ENCODE measurements at places on chromosomes 4 and X.
A peak's percentile ranks its signal among the peaks of the same experiment; 100 is the strongest.

GRCh38 chrX:39850630-39851152, 247.1 kb downstream of the BCOR start:
- H3K27me3 ChIP-seq: no peaks in the 10 kb centered on the region
- H3K36me3 ChIP-seq: no peaks in the 10 kb centered on the region
- no peak overlapping the region for H3K4me3 ChIP-seq
- H3K27ac ChIP-seq: no peak overlapping the region

DNA sequence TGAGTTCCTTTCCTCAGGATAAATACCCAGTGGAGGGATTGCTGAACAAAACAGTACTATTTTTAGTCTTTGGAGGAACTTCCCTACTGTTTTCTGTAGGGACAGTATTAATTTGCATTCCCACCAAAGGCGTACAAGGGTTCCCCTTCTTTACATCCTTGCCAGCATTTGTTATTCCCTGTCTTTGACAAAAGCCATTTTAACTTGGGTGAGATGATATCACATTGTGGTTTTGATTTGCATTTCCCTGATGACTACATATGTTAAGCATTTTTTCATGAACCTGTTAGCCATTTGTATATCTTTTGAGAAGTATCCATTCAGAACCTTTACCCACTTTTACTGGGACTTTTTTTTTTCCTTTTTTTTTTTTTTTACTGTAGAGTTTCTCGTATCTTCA, 126.2 kb upstream of the ANXA10 start:
- H3K4me3 ChIP-seq: no peak overlapping the region
- no peak for DNase-seq
- H3K27me3 ChIP-seq: no peaks in the 10 kb centered on the region
- no peak overlapping the region for H3K27ac ChIP-seq

DNA sequence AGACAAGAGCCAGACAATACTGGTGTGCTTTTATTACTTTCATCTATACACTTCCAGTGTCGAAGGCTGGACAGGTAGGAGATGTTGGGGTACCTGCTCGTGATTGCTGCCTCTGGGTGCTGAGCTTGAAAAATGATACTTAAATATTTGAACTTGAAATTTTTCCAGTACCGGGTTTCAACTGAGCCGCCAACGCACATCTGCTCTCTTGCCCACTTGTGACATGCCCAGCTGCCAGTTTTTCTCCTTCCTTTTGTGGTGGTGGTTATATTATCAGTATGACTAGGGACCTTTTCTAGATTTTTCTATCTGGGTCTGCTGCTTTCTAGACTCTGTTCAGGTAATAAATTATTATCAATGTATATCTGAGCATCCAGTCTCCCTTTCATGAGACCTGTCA, 3.4 kb downstream of the OGT start:
- H3K27ac ChIP-seq: peak overlapping the region; percentile 41
- no peaks in the 10 kb centered on the region for H3K36me3 ChIP-seq
- H3K4me3 ChIP-seq: peak overlapping the region; percentile 97
- DNase-seq: peak; percentile 21

DNA sequence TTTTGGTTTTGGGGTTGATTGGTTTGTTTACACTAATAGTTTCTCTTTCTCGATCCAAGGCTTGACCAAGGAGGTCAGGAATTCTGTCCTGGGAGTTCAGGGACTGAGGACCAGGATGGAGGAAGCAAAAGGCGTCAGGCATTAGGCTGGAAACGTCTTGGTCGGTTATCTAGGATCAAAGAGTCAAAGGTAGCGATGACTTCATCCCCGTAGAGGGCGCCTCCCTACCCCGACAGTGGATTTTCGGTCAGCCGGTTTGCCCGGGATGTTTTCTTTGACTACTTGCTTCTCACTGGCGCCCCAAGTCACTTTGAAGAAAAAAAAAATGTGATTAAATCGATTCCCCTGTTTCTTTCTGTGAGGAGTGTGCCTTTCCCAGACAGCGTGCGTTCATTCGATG, 980 bp upstream of the FHDC1 start:
- H3K4me3 ChIP-seq: peak overlapping the region; percentile 86
- H3K27me3 ChIP-seq: no peaks in the 10 kb centered on the region
- DNase-seq: peak; percentile 61

DNA sequence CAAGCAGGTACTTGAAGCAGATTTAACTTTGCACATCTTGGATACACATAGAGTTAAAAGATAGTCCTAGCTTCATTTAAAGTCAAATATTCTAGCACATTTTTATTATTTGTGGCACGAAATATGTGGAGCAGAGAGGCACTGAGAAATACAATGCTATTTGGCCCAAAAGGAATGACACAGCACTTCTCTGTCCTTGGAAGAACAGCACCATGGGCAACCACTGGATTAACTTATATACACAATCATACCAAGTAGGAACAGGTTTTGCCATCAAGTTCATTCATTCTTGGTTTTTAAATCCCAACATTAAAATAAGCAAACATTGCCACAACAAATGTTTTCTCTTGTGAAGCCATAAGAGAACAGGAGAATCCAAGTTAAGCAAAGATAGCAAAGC, 924 bp upstream of the ENAM start:
- DNase-seq: no peak
- H3K27ac ChIP-seq: no peak overlapping the region
- no peak overlapping the region for H3K4me3 ChIP-seq
- no peaks in the 10 kb centered on the region for H3K4me1 ChIP-seq
- H3K27me3 ChIP-seq: no peaks in the 10 kb centered on the region

- H3K27ac ChIP-seq: no peak overlapping the region
- no peak overlapping the region for H3K4me3 ChIP-seq
- no peaks in the 10 kb centered on the region for H3K4me1 ChIP-seq
- DNase-seq: no peak
- no peaks in the 10 kb centered on the region for H3K27me3 ChIP-seq
- no peaks in the 10 kb centered on the region for H3K36me3 ChIP-seq
Measured at GRCh38 chr4:53015681-53016080, 153.6 kb downstream of the RASL11B start.

GRCh38 chrX:475926-476723, 89.4 kb upstream of the PPP2R3B start:
- DNase-seq: no peak
- H3K27me3 ChIP-seq: 0 out of 2 replicates have a peak, but pooled peaks cover 2% of the 10 kb centered on the region
- H3K27ac ChIP-seq: no peak overlapping the region
- H3K4me1 ChIP-seq: no peaks in the 10 kb centered on the region

DNA sequence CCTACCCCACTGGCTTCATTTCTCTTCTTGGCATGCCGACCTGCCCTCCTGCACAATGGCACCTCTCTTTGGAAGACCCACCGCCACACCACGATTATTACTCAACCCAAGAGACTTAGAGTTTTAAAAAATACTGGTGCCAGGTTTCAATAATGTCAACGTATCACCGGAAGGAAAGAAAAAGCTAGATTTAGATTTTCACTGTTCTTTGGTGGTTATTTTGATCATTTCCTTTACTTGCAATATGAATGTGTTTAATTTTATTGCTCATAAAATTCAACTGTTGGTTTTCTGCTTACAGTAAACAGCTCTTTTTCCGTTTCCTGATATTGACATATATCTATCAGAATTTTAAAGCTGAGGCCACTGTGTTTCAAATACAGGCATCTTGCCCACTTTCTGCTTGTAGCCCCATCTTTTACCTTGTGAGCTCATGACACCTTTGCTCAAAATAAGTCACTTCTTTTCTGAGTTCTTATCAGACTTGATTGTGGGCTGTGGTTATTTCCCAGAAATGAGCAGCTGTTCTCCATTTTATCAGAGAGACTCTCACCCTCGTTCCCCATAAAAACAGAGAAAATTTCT, 439.1 kb downstream of the INPP4B start:
- H3K4me3 ChIP-seq: no peak overlapping the region
- H3K27me3 ChIP-seq: 0 out of 2 replicates have a peak, but pooled peaks cover 5% of the 10 kb centered on the region
- no peak overlapping the region for H3K27ac ChIP-seq
- H3K4me1 ChIP-seq: peaks cover 11% of the 10 kb centered on the region
- no peak for DNase-seq

GRCh38 chrX:138229718-138230117, 481.8 kb downstream of the FGF13 start:
- no peak for DNase-seq
- no peak overlapping the region for H3K4me3 ChIP-seq
- no peaks in the 10 kb centered on the region for H3K36me3 ChIP-seq
- no peaks in the 10 kb centered on the region for H3K4me1 ChIP-seq
- H3K27ac ChIP-seq: no peak overlapping the region
- H3K27me3 ChIP-seq: no peaks in the 10 kb centered on the region

DNA sequence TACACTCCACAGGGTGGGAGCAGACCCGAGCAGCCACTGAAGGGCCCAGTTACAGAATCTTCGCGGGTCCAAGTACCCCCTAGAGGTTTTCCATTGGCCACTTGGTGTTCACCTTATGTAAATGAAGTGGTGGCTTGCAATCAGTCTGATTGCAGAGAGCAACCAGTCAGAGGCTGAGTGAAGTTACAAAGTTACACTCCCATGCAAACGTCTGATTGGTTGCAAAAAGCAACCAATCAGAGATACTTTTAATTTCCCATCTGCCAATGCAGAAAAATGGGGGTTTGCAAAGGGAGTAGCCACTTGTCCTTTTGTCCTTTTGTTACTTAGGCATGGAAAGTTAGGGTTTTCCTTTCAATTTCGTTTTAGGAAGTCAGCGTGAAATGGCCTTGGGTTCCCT, 27.0 kb upstream of the NKAP start:
- H3K4me1 ChIP-seq: 0 out of 2 replicates have a peak, but pooled peaks cover 3% of the 10 kb centered on the region
- no peaks in the 10 kb centered on the region for H3K27me3 ChIP-seq
- peak; percentile 40 for DNase-seq

DNA sequence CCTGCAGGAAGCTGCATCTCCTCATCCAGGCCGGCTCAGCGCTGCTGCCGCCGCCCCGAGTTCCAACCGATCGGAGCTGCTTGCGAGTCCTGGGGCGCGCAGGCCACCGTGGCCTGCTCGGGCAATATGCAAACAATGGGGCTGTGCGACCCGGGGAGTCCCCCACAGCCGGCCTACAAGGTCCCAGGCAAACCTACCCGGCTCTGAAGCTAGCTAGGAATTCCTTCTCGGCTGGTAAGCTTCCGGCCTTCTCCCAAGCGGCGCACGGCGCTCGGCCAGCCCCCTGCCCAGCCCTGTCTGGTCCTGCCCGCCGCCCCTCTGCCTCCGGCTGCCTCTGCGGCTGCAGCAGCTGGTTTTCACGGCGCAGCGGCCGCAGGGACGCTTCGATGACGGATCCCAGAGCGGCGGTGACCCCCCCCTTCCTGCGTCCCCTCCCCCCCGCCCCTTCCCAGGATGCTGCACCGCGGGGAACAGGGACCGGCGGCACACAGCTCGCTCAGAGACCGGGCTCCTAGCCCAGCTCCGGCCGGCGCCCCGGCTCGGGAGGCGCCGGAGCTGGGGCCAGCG, 59.4 kb downstream of the TSC22D3 start:
- H3K4me3 ChIP-seq: peak overlapping the region; percentile 81
- peak; percentile 27 for DNase-seq
- H3K27ac ChIP-seq: peak overlapping the region; percentile 95

- H3K4me1 ChIP-seq: no peaks in the 10 kb centered on the region
- H3K27ac ChIP-seq: no peak overlapping the region
- H3K36me3 ChIP-seq: no peaks in the 10 kb centered on the region
- no peak overlapping the region for H3K4me3 ChIP-seq
Measured at GRCh38 chrX:69153060-69153730, 12.1 kb downstream of the PJA1 start.

GRCh38 chr4:56217343-56217890, 169.9 kb downstream of the AASDH start:
- no peaks in the 10 kb centered on the region for H3K4me1 ChIP-seq
- H3K4me3 ChIP-seq: no peak overlapping the region
- H3K36me3 ChIP-seq: no peaks in the 10 kb centered on the region
- no peaks in the 10 kb centered on the region for H3K27me3 ChIP-seq
- DNase-seq: no peak
- H3K27ac ChIP-seq: no peak overlapping the region

GRCh38 chrX:110741213-110741796, 54.3 kb downstream of the CHRDL1 start:
- no peak for DNase-seq
- no peaks in the 10 kb centered on the region for H3K4me1 ChIP-seq
- H3K36me3 ChIP-seq: no peaks in the 10 kb centered on the region

GRCh38 chr4:20272411-20272872, 20.7 kb downstream of the SLIT2 start:
- no peak for DNase-seq
- no peaks in the 10 kb centered on the region for H3K36me3 ChIP-seq
- H3K4me1 ChIP-seq: no peaks in the 10 kb centered on the region
- H3K27me3 ChIP-seq: no peaks in the 10 kb centered on the region
- H3K4me3 ChIP-seq: no peak overlapping the region

- peaks cover 4% of the 10 kb centered on the region for H3K4me1 ChIP-seq
- H3K4me3 ChIP-seq: no peak overlapping the region
- no peak overlapping the region for H3K27ac ChIP-seq
- H3K27me3 ChIP-seq: no peaks in the 10 kb centered on the region
Measured at GRCh38 chr4:155948541-155948940, 5.1 kb downstream of the CTSO start.

DNA sequence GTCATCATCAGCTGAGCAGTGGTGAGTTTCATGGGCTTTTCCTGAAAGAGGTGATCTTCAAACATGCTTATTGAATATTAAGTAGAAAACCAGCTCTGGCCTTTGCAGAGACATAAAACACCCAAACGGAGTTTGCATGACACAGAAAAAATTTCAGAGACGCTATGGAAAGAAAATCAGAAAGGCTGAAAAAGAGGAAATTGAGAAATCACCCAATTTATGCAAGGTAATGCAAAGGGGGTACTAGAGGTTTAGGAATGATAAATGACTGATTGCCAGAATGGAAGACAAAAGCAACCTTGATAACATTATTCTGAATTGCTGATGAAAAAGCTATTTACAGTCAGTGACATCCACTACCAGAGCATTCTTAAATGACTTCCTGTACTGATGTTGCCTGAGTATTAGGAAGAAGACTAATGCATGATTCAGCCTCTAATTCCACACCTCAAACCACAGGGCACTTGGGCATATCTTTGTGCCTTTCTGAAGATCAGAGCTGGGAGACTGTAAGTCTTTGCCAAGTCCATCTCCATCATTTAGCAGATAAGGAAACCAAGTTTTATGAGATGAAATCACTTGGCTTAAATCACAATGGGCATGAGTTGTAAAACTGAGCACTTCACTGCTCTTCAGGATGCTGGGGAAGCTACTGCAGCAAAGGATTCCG, 565.7 kb downstream of the PPARGC1A start:
- H3K4me1 ChIP-seq: no peaks in the 10 kb centered on the region
- no peaks in the 10 kb centered on the region for H3K36me3 ChIP-seq
- DNase-seq: no peak
- H3K27ac ChIP-seq: no peak overlapping the region
- no peaks in the 10 kb centered on the region for H3K27me3 ChIP-seq

Data from MM.1S (cell line).